Uterus (tissue), 4 donors: ENCODE measurements at places on chromosomes 1 and 21.
A peak's percentile ranks its signal among the peaks of the same experiment; 100 is the strongest.

GRCh38 chr1:156543066-156543465, 29.3 kb downstream of the IQGAP3 start:
- no peak for DNase-seq

DNA sequence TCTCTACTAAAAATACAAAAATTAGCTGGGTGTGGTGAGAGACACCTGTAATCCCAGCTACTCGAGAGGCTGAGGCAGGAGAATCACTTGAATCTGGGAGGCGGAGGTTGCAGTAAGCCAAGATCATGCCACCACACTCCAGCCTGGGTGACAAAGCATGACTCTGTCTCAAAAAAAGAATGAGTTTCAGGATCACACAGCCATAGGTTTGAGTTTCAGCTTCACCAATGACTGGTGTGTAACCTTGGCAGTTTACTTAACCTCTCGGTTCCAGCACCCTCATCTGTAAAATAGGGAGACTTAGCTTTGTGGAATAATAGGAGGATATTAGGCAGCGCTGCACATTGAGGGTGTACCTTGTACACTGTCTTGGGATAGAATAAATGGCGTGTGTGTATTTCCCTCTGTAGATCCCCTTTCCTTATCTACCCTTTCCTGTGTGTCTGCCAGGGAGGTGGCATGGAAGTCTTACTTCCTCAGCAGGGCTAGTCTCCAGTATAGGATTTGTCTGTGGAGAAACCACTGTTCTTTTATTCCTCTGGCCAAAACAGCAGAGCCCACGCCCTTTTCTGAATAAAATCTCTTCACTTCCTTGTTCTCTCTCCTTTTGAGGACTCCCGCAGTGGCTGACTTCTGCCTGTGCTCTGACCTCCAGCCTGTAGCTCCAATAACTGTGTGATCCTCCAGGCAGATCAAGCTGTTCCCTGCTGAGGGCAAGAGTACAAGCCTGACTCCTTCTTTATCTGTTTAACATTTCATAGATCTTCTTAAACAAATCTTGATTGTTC, 90.4 kb downstream of the HHAT start:
- no peak for DNase-seq

GRCh38 chr21:31698461-31698860, 33.5 kb downstream of the SCAF4 start:
- no peak for DNase-seq

DNA sequence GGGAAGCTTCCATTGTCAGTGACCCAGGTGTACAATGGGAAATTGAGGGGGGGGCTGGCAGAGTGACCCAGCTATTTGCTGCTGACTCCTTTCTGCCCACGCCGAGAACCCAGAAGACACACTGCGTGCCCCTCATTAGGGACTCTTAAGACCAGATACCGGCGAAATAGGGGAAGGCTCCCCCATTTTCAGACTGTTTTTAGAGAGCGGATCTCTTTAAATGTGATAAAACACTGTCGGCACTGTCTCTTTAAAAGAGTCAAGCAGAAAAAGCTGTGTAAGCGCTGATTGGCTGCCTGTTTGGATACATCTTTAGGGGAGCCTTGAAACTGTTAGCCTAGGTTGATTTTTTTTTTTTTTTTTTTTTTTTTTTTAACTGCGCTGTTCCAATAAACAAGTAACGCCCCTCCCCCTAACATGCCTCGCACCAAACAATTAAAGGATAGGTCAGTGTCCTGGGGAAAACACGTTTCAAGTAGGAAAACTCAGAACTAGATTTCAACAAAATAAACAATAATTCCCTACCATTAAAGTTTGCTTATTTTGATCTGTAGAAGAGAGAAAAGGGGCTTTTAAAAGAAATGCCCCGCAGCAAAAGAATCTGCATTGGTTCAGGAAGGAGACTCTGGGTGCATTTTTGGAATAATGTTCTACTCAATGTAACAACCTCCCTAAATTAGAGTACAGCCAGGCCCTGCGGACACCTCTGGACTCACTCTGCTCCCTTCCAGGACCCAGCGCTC, 1.4 kb upstream of the SSBP3 start:
- DNase-seq, result peak; percentile 90

GRCh38 chr1:2382621-2383361, 8.6 kb downstream of the MORN1 start:
- DNase-seq, result no peak

- no peak for DNase-seq
Observed at GRCh38 chr1:157198619-157199420, 60.6 kb upstream of the ETV3 start.

DNA sequence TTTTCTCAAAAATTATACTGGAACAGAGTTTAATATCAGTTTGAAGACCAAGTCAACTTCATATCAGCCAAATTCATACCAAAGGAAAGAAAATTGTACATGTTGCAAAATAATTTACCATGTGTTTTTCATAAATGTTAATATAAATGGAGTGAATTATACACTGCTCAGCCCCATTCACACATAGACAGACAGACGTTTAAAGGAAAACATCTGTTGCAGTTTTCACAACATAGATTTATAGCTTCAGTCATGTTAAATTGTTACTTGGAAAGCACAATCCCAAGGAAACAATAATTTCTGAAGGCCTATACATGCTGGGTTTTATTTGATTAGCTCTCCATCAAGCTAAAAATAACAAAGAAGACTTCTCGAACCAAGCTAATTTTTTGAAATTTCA, 27.8 kb upstream of the HYI start:
- no peak for DNase-seq

GRCh38 chr21:31553926-31554325, 105.6 kb upstream of the SOD1 start:
- DNase-seq, result no peak

GRCh38 chr1:242011894-242012660, 13.2 kb upstream of the MAP1LC3C start:
- no peak for DNase-seq

- no peak for DNase-seq
Observed at GRCh38 chr1:152870831-152871730, 7.0 kb upstream of the SMCP start.

- no peak for DNase-seq
Observed at GRCh38 chr1:54607821-54608565, 15.3 kb downstream of the FAM151A start.

DNA sequence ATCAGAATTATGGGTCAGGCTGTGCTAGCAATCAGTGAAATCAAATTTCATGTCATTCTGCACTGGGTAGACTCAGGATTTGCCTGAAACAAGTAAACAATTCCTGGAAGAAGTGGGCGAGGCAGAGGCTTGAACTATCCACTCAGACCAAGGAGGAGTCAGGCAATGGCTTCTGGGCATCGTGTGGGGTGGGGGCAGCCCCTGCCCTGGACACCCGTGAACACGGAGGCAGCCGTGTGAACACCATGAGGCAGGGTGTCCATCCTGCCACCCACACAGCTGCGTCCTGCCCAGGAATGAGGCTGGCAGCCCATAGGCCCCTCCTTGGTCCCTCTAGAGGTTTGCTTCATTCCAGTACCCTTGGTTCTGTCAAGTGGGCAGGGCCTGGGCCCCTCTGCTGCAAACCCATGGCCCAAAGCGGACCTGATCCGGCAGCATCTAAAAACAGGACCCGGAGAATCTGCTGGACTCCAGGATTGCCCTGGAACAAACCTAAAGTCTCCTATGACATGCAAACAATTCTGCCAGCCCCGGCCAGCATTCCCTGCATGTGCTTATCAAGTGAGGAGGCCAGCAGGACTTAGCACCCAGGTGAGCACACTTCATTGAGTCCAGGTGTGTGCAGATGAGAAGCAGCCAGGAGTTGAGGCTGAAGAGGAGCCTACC, 69.5 kb downstream of the PDE9A start:
- no peak for DNase-seq

GRCh38 chr21:44329971-44330681, 9.1 kb downstream of the CFAP410 start:
- no peak for DNase-seq

GRCh38 chr1:85550784-85551516, 29.6 kb upstream of the CCN1 start:
- no peak for DNase-seq

DNA sequence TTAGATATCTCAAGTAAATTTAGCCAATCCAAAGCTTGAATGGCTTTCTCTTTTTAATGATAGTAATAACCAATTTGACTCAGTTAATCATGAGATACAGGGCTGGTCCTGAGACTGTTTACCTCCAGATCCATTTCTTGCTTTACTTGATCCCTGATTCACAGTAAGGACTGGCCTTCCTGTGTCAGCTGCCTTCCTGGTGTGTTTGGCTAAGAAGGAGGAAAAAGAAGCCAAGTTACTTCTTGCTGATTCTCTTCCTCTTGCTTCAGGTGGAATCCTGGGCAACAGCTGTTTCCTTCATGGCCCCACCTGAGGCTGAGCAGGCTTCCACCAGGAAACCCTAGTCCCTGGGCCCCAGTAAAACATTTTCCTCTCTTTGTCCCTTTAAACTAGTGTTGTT, 14.6 kb upstream of the RC3H1 start:
- DNase-seq, result no peak

- no peak for DNase-seq
Observed at GRCh38 chr1:237041795-237042525, at the start of gene RYR2. Gene RYR2 (plus strand): TSS chr1:237042184. CDS start chr1:237042522, 338 bp downstream.

DNA sequence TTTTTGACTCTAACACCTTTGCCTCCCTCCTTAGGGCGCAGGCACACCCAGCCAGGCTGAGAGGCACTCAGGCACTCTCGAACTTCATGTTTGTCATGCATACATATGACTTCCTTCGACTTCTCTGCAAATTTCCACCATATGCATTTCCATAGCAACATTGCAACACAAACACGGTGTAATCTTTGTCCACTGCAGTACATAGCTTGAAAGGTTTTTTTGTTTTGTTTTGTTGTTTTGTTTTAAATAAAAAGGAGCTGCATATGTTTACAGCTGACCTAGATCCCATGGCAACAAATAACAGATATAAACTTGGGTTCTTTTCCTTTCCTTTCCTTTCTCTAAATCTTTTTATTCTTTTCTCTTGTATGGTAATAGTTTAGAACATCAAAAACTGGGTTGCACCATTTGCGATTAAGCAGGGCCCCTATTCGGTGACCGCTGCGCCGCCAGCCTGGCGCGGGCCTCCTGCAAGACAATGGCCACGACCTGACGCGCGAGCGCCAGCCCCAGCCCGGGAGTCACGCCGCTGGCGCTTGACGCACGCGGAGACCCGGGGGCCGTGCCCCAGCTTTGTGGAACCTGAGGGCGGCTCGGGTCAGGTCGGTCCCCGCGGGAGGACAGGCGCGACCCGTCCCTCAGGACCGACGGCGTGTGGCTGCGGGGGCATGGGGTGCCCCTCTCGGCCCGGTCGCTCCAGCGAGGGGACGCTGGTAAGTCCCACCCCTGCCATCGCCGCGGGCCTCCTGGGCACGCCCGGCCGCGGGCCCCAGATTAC, 35.2 kb downstream of the CCN1 start:
- no peak for DNase-seq
